Pancreas (tissue), 10 donors: ENCODE measurements at places on chromosomes 4 and X.

DNA sequence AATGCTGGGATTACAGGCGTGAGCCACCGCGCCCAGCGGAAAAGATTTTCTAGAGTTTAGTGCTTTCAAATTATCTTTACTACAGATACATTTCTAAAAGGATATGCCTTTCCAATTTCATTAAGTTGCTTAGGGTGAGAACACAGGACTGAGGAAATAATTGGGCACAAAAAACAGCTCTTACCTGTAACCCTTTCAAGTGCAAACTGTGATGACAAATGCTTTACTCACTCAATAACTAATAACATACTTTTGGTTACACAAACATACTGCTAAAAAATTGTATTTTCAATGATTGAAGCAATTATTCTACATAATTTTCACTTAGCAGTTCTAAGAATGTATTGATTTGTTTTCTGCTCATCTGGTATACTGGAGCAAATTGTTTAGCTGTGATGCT, 40.2 kb downstream of the PALLD start:
- DNase-seq, result no peak

DNA sequence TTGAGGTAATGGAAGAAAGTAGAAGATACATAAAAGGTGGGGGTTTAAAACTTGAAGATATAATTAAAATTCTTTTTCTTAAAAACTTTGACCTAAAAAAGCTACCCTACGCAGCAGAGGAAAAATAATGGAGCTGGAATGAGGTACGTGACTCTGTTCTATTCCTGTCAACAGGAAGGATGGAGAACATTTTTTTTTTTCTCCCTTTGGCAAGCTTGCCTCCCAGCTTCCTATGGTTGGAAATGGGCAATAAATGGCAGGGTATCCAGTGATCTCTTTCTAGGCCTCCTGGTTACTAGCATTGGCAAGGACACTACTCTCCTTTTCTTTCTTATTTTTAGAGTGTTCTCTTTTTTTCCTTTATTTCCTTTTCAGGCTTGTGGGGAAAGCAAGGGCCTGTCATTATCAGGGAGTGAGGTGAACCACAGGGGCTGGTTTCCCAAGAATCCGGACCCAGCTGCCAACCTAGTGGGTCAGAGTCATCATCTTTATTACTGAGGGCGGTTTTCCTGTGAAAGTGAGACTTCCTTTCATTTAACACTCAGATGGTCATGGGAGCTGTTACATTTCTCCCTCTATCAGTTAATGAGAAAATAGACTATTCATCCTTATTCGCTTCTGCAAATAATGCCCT, 224.6 kb downstream of the SPRY1 start:
- DNase-seq, result no peak

- no peak for DNase-seq
These were observed 15.8 kb upstream of the UGDH start for GRCh38 chr4:39543034-39543433.

DNA sequence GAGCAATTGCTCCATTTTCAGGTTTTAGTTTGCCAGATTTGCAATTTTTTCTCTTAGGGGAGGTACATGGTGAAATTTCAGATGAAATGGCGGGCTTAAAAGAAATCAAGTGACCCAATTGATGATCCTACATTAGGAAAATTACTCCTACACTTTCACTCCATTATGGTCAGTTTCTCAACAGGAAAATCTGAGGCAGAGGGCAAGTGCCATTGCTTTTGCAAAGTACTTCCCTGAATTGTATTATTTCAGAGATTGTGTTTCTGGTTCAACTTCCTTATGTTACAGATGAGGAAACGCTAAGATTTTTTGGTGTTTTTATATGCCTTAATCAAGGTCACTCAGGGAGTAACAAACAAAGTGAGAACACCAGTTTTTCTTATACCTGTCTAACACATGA, 302.2 kb downstream of the ARAP2 start:
- DNase-seq, result no peak

DNA sequence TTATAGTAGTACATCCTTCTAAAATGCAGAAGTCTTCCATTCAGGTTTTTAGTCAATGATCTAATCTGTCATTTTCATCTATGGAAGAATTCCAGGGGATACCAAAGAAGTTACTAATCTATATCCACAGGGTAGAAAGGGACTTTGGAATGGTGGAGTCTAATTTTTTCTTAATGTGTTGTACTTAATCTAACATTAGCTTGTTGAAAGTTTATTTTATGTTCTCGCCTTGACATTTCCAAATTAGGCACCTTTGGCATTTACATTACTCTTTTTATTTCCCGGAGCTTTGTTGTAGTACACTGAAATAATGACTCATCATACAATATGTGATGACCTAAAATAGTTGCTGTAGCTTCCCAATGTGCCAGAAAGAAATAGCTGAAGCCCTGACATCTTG, 91.5 kb downstream of the HTR2C start:
- no peak for DNase-seq

- no peak for DNase-seq
These were observed 94.1 kb downstream of the IL1RAPL2 start for GRCh38 chrX:104660092-104660491.

GRCh38 chr4:76233529-76233928, 18.0 kb upstream of the FAM47E start:
- DNase-seq, result no peak

GRCh38 chrX:96002431-96002830, 682.2 kb upstream of the DIAPH2 start:
- DNase-seq, result no peak

- no peak for DNase-seq
These were observed 95.8 kb upstream of the GEMIN8 start for GRCh38 chrX:14125462-14125861.

GRCh38 chr4:48939785-48940184, 33.2 kb upstream of the OCIAD2 start:
- no peak for DNase-seq

GRCh38 chr4:12458621-12459020, 1025.5 kb downstream of the RAB28 start:
- DNase-seq, result no peak

DNA sequence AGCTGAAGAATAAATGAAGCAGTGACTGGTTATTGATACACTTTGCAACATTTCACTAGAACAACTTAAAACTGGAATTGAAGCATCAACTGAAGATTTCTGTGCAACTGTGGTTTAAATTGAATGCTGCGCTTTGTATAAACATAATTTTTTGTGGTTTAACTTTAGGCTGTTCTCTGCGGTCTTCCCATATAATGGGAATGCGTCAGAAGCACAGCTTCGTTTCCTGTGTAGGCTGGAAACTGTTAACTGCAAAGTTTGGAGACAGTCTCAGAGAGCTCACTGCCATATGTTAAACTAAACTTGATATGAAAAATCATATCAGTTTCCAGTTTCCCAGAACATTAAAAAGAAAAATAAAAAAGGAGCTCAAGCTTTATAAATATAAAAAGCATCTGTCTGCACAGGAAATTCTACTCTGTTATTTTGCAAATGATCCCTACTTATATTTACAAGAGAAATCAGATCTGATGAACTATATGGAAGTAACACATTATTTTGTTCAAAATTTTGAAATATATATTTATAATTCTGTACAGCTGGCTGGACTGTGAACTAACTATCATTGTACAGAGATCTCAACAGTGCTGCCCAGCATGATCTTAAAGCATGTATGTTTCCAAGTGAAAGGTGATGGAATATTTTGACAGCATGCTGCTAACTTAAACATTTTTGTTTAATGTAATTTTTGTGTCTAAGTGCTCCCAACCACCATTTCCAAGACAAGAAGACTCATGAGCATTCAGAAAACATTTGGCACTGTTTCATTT, 139.9 kb downstream of the NDST3 start:
- no peak for DNase-seq

GRCh38 chr4:145058256-145058655, 39.7 kb downstream of the ANAPC10 start:
- DNase-seq, result no peak
